Activated B cell treated with CpG ODN at 0.5 μM for 24 hours (primary cell): ENCODE measurements at places on chromosomes 7 and 10. TPM values are rescaled to one million over a fixed set of nuclear protein-coding genes. Genes with fewer than 3 reads are reported as not detected.

- peaks cover 10% of the 10 kb centered on the region for H3K4me1 ChIP-seq
- no peaks in the 10 kb centered on the region for H3K36me3 ChIP-seq
- no peak overlapping the region for H3K27ac ChIP-seq
Measured at GRCh38 chr7:100896732-100897608, 1.3 kb upstream of the ACHE start.

GRCh38 chr10:117094856-117095255 lies 43.2 kb downstream of the VAX1 start:
- H3K4me1 ChIP-seq: no peaks in the 10 kb centered on the region
- no peak overlapping the region for H3K27ac ChIP-seq
- H3K4me3 ChIP-seq: no peak overlapping the region
- DNase-seq: no peak

Gene ASAH2
- total RNA-seq: 1.8 and 2.3 TPM in 2 replicates

DNA sequence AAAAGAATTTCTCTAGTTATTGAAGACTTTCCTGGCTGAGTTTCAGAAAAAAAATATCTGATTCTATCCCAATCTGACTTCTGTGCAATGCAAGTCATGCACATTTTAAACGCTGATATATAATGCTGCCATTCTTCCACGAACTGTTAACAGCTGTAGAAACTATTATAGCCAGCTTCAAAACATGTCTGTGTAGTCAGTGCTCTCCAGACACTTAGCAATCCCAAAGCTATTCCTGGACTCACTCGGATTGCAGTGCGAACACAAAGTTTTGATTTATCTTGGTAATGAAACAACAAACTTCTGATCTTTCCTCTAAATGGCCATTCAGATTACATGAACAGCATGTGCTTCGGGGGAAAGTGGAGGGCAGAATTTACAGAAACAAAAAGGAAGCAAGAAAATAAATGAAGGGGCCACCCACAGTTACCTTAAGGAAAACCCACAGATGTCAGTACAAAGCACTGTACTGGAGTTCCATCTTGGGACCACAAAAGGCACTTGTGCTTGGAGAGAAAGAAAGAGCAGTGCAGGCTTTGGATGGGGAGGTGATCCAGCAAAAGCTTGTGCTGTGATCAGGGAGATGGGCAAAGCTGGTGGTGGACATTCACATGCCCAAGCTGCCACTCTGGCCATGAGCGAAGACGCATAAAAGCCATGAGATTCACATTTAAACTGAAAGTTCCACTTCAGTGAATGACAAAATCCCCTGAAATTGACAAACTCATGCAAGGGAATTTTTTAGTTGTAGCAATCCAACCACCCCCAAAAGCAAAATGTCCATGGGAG lies 32.1 kb upstream of the ADO start:
- DNase-seq: no peak
- no peaks in the 10 kb centered on the region for H3K27me3 ChIP-seq
- no peak overlapping the region for H3K4me3 ChIP-seq
- peaks cover 14% of the 10 kb centered on the region for H3K4me1 ChIP-seq
- H3K36me3 ChIP-seq: no peaks in the 10 kb centered on the region

Gene STOX1
- total RNA-seq: 0.10 and 0.16 TPM in 2 replicates

- H3K36me3 ChIP-seq: no peaks in the 10 kb centered on the region
- no peaks in the 10 kb centered on the region for H3K4me1 ChIP-seq
- no peak overlapping the region for H3K4me3 ChIP-seq
- no peak for DNase-seq
- no peaks in the 10 kb centered on the region for H3K27me3 ChIP-seq
Measured at GRCh38 chr7:91446819-91447218, 182.6 kb downstream of the FZD1 start.

GRCh38 chr10:60260321-60260720 lies 129.4 kb downstream of the ANK3 start:
- H3K4me3 ChIP-seq: no peak overlapping the region
- H3K27ac ChIP-seq: no peak overlapping the region
- no peaks in the 10 kb centered on the region for H3K27me3 ChIP-seq
- no peaks in the 10 kb centered on the region for H3K4me1 ChIP-seq

DNA sequence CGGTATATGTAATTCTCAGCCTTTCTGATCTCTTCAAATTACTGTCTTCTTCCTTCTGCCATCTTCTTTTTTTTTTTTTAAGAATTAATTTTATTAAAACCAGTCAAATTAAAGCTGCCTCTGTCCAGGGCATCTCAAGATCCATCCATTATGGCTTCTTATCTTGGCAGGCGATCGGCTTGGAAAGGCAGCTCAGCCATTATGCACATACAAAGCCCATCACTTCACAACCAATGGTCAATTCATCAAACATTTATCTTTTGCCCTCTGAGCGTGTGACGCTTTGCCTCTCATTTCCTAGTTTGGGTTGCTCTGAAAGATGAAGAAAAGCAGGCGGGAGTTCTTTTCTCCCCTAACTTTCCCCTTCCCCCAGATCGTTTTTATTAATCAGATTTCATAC lies 591.6 kb downstream of the LRMDA start:
- no peak overlapping the region for H3K4me3 ChIP-seq
- H3K4me1 ChIP-seq: no peaks in the 10 kb centered on the region
- no peak overlapping the region for H3K27ac ChIP-seq
- no peaks in the 10 kb centered on the region for H3K36me3 ChIP-seq
- no peaks in the 10 kb centered on the region for H3K27me3 ChIP-seq

Gene CALY
- total RNA-seq: not detected in 2 replicates

- peaks cover 13% of the 10 kb centered on the region for H3K36me3 ChIP-seq
- peaks cover 28% of the 10 kb centered on the region for H3K4me1 ChIP-seq
- peak overlapping the region; percentile 84 for H3K27ac ChIP-seq
- DNase-seq: no peak
Measured at GRCh38 chr7:30184791-30185487, 50.2 kb downstream of the MTURN start.

GRCh38 chr10:118277871-118278270 lies 64.3 kb downstream of the FAM204A start:
- H3K27ac ChIP-seq: no peak overlapping the region
- DNase-seq: no peak
- H3K27me3 ChIP-seq: peaks cover 4% of the 10 kb centered on the region
- no peaks in the 10 kb centered on the region for H3K4me1 ChIP-seq

GRCh38 chr10:124648738-124649137 lies 95.4 kb downstream of the FAM53B start:
- no peaks in the 10 kb centered on the region for H3K27me3 ChIP-seq
- peaks cover 100% of the 10 kb centered on the region for H3K4me1 ChIP-seq
- H3K4me3 ChIP-seq: peak overlapping the region; percentile 44
- H3K27ac ChIP-seq: peak overlapping the region; percentile 88
- no peak for DNase-seq
- peaks cover 26% of the 10 kb centered on the region for H3K36me3 ChIP-seq

DNA sequence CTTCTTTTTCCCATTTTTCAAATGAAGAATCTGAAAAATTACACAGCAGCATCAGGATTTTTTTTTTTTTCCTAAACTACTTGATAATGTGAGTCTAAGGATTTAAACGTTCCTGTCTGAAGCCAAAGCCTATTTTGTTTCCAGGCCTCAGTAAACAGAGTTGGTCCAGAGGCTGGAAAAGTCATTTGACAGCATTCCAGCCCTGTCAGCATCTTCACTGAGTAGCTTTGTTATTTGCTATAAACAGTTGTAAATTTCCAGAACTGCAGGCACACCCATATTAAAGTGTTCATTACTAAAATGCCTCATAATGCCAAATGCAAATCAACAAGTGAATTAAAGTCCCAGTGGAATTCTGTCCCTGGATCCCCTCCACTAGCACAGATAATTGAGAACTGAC lies 35.5 kb upstream of the KMT2E start:
- DNase-seq: no peak
- no peak overlapping the region for H3K27ac ChIP-seq
- peaks cover 62% of the 10 kb centered on the region for H3K4me1 ChIP-seq
- peaks cover 32% of the 10 kb centered on the region for H3K36me3 ChIP-seq

Gene FFAR4
- not detected in 2 replicates for total RNA-seq

DNA sequence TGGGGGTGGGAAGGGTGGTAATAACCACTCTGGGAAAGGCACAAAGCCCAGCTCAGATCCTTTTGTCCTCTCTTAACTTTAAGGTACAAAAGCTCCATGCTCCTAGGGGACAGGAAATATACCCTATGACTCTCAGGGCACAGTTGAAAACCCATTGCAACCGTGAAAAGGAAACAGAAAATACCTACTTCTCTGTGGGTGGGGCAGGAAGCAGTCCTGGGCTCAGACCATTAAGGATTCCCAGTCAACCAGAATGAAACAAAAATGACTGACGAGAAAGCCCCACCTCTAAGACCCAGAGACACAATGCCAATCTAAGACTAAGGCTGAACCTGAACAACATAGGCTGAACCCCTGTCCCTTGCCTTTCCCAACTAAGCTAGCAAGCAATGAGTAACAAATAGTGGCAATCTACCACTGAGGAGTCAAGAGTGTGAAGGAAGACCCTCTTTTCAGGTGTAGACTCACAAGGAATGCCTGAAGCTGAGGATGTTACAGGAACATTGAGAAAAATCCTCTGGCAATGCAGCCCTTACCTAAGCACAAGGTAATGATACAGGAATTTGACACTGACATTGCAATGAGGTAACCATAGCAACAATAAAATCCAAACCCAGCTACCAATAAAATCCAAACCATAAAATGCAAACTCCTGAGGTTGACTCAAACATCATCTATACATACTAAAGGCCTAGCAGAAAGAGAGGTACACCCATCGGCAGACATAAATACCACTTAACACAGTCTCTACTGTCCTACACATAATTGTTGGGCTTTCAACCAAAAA lies 380.1 kb downstream of the HPSE2 start:
- H3K36me3 ChIP-seq: no peaks in the 10 kb centered on the region
- no peak overlapping the region for H3K27ac ChIP-seq
- peaks cover 10% of the 10 kb centered on the region for H3K27me3 ChIP-seq

Gene CUZD1
- total RNA-seq: 2.2 and 2.5 TPM in 2 replicates

DNA sequence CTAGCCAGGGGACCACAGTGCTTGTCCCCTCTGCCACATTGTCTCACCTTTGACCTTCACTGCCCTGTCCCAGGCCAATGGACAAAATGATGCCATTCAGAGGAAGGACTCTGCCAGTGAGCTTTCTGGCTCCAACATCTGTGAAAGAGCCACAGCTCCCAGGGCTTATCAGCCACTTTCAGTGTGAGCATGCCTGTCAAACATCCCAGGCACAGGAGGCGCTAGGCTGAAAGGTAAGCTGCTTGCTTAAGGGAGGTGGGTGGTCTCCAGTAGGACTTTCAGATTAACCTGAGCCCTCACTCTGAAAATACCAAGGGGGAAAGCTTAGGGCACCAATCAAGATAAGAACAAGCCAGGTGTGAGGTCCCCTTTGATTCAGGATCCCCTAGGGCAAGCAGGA lies 59.8 kb upstream of the GDF10 start:
- peaks cover 2% of the 10 kb centered on the region for H3K4me1 ChIP-seq
- H3K36me3 ChIP-seq: no peaks in the 10 kb centered on the region
- no peak overlapping the region for H3K4me3 ChIP-seq
- DNase-seq: no peak

Gene CREB5
- 0.42 and 0.80 TPM in 2 replicates for total RNA-seq

Gene PLEKHS1
- total RNA-seq: 0.07 TPM in 1 of 2 replicates, not detected in the other

Gene CAV2
- not detected in 2 replicates for total RNA-seq

Gene CDNF
- total RNA-seq: 0.49 and 0.98 TPM in 2 replicates

DNA sequence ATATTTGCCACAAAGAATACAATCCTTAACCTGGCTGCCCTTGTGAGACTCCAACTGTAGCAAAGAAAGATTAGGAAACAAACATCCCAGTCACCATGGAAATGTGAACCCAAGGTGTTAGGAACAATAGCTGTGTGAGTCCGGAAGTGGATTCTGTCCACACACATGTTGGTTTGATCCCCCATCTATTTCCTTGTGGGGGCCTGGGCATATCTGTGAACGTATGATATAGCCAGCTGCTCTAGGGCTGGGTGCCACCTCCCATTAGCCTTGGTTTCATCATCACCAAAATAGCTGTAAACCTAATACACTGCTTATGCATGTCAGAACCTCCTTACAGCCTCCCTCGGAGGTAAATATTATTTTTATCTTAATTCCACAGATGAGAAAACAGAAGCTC lies 26.4 kb downstream of the GRK5 start:
- no peak overlapping the region for H3K4me3 ChIP-seq
- no peak for DNase-seq
- H3K27me3 ChIP-seq: no peaks in the 10 kb centered on the region
- peaks cover 70% of the 10 kb centered on the region for H3K4me1 ChIP-seq

DNA sequence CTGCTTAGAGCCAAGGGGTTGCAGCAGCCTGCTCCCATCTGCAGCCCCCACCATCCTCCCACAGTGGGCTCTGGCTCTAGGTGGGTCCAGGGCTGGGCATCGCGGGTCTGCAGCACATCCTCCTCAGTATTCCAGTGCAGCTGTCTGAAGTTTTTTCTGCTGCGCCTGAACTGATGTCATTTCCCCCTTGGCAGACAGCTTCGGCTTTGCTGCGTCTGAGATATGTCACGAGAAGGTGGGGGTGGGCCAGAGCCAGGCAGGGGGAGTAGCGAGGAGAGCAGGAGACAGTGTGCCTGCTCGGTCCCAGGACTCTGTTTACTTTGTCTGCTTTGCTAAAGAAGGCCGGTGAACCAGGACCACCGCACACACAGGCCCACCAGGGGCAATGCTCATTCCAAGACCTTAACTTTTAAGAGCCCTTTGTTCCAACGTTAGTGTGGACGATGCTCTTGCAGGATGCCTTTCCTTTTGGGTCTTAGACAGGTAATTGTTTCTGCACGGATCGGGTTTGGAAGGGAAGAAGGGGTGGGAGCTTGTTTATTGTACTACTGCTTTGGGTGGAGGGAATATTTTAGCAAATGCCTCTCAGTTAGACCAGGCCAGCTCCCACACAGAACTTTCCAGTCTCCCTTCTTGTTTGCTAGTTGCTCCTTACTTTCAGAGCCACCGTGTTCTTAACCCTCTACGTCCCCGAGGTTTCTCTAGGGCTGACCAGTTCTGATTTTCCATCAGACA lies 32.4 kb downstream of the WBP1L start:
- H3K36me3 ChIP-seq: peaks cover 32% of the 10 kb centered on the region
- H3K4me1 ChIP-seq: peaks cover 53% of the 10 kb centered on the region
- DNase-seq: no peak
- H3K4me3 ChIP-seq: no peak overlapping the region

Gene CHAT
- total RNA-seq: not detected in 2 replicates

Gene FAM25A
- not detected in 2 replicates for total RNA-seq

GRCh38 chr10:112330162-112330561 lies 43.8 kb upstream of the ACSL5 start:
- no peak overlapping the region for H3K4me3 ChIP-seq
- H3K27me3 ChIP-seq: peaks cover 19% of the 10 kb centered on the region
- no peak for DNase-seq
- H3K27ac ChIP-seq: no peak overlapping the region
- no peaks in the 10 kb centered on the region for H3K4me1 ChIP-seq

- no peak overlapping the region for H3K4me3 ChIP-seq
- DNase-seq: no peak
- no peaks in the 10 kb centered on the region for H3K36me3 ChIP-seq
Measured at GRCh38 chr10:4677296-4678021, 148.5 kb upstream of the AKR1E2 start.

DNA sequence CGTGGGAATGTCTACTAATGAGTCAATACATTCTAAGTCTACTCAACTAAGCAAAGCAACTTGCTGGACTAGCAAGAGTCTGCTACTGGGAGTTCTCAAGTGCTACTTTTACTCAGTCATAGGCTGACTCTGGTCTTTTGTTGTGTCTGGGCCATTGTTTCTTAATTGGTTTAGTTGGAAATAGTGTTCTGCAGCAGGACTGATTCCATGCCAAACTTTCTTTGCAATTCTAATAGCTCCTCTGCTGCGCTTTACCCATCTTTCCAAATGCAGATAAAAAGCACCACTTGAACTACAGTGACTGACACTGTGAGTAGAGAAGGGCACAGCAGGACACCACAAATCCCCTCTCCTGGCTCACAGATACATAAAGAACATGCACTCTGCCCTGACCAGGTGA lies 125.7 kb downstream of the CD36 start:
- H3K4me1 ChIP-seq: no peaks in the 10 kb centered on the region
- H3K27me3 ChIP-seq: no peaks in the 10 kb centered on the region
- no peak for DNase-seq
- no peak overlapping the region for H3K27ac ChIP-seq
- no peak overlapping the region for H3K4me3 ChIP-seq

Gene NKX1-2
- total RNA-seq: not detected in 2 replicates

Gene PLXNA4
- 0.02 TPM in 1 of 2 replicates, not detected in the other for total RNA-seq
